IPS-NIHi11 (cell line): ENCODE measurements at places on chromosomes 13 and 19.
A peak's percentile ranks its signal among the peaks of the same experiment; 100 is the strongest.

- DNase-seq, result no peak
Measured at GRCh38 chr19:49474542-49474924, 518 bp downstream of the FLT3LG start.

- DNase-seq, result peak; percentile 63
Measured at GRCh38 chr19:45876411-45877197, 9.3 kb downstream of the IRF2BP1 start.

DNA sequence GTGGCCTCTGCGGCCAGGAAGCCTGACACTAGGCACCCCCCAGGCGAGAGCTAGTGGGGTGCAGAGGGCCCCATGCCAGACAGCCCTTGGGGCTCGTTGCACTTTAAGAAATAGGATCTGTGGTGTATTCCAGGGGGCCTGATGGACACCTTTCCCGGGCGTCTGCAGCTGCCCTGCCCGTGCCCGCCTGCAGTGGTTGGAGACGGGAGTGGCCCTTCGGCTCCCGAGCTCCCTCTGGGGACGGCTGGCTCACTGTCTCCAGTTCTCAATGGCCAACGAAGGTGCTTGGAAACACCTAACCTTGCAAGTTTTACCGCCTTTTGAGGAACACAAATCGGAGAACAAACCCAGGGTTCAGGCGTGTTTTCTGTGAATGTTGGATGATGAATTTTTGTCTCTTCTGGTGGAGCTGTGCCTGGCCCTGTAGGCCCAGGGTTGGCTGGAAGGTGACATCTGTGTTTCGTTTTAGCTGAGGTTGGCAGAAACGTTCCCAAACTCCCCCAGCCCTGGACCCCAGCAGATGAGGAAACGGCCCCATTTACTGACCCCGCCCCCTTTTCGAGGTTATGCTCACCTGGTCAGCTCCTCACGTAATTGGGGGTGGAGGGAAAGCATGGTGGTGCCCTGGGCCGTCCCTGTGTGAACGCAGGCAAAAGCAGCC lies 17.4 kb upstream of the NPAS1 start:
- no peak for DNase-seq

DNA sequence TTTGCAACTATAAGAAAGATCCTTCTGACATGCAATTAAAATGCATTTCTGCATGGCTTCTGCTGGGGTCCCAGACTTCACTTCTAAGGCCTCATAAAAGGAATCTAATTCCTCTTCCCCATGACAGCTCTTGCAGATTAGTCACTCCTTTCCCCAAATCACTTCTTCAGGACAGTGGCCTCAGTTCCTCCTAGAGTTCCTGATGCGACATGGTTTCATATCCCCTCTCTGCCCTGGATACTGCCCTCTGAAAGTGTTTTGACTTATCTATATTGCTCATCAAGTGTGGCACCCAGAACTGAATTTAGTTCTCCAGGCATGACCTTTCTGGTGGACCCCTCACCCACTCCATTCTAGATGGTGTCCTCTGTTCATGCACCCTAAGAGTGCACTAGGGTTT lies 238.1 kb downstream of the FOXO1 start:
- no peak for DNase-seq

DNA sequence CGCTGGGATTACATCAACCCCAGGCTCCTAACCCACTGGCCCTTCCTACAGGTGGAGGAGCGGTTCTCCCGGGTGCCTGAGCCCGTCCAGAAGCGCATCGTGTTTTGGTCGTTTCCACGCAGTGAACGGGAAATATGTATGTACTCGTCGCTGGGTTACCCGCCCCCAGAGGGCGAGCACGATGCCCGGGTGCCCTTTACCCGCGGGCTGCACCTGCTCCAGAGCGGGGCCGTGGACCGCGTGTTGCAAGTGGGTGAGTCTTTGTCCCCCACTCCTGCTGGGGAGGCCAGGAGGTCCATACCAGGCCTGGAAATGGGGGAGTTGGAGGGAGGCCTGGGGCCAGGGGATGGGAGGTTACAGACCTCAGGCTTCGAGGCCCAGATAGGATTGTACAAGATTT lies 4.4 kb downstream of the ZSWIM4 start:
- no peak for DNase-seq

DNA sequence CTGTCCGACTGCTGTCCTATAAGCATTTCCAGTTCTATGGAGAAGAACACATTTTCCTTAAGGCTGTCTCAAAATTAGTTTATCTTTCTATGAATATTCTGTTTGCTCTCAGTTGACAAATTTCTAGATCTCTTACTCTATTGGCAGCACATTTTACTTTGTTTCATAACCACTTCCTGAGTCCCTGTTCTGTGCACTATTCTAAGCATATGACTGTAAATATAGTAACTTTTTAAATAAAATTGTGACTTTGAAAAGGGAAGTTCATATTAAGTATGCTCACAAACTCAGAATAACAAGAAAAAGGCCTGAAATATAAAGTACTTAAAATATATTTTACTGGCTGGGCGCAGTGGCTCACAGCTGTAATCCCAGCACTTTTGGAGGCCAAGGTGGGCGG lies 56.5 kb upstream of the HTR2A start:
- DNase-seq, result no peak

DNA sequence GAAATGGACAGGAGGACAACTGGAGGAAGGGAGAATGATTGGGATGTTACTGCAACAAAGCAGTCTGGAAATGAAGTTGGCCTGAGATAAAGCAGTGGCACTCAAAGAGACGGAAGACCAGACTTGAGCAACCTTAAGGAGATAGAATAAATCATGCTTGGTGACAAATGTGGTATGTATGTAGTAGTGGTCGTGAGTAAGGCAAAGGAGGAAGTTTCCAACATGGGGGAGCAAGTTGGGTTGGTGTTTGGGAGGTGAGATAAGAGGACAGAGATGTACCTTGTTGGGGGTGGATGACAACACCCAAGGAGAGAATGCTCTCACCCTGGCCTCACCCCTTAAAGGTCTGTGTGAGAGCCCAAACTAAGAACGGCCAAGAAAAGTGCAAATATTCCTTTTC lies 420.5 kb downstream of the DIAPH3 start:
- no peak for DNase-seq

- no peak for DNase-seq
Measured at GRCh38 chr19:543910-544608, at the start of gene GZMM. Gene GZMM (plus strand): TSS chr19:544053. CDS start chr19:544072, 19 bp downstream.

DNA sequence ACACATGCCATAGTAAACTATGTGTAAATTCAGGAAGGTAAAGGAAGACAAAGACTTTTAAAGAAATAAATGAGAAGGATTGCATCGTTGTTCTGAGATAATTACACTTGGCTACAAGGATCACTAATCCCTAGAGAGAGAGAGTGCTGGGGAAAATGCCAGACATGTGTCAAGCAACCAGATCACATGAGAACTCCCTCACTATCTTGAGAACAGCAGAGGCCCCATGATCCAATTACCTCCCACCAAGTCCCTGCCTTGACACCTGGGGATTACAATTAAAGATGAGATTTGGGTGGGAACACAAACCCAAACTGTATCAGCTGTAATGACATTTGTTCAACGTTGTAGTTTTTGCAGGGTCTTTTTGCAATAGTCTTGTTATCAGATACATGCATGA lies 1600.9 kb upstream of the MIR17HG start:
- no peak for DNase-seq

GRCh38 chr19:15378534-15379082 lies 979 bp downstream of the AKAP8 start:
- DNase-seq, result peak; percentile 56

DNA sequence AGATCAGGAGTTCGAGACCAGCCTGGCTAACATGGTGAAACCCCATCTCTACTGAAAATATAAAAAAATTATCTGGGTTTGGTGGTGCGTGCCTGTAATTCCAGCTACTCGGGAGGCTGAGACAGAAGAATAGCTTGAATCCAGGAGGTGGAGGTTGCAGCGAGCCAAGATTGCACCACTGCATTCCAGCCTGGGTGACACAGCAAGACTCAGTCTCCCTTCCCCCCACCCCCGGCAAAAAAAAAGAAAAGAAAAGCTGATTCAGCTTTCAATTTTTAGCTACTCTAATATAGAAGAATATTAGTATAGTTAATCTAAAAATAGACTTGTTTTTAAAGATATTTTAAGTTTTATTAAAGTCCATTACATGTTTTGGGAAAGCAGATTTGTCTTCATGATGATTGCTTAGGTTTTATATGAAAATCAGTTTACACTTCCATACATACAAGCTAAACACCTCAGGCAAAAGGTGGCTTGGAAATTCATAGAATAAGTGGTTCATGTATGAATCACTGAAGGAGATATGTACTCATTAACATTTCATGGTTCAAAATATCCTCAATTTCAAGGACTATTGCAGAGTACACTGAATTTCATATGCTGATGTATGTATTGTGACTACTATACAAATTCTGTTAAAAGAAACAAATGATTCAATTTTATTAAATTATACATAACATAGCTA lies 165.2 kb downstream of the TDRD3 start:
- no peak for DNase-seq

DNA sequence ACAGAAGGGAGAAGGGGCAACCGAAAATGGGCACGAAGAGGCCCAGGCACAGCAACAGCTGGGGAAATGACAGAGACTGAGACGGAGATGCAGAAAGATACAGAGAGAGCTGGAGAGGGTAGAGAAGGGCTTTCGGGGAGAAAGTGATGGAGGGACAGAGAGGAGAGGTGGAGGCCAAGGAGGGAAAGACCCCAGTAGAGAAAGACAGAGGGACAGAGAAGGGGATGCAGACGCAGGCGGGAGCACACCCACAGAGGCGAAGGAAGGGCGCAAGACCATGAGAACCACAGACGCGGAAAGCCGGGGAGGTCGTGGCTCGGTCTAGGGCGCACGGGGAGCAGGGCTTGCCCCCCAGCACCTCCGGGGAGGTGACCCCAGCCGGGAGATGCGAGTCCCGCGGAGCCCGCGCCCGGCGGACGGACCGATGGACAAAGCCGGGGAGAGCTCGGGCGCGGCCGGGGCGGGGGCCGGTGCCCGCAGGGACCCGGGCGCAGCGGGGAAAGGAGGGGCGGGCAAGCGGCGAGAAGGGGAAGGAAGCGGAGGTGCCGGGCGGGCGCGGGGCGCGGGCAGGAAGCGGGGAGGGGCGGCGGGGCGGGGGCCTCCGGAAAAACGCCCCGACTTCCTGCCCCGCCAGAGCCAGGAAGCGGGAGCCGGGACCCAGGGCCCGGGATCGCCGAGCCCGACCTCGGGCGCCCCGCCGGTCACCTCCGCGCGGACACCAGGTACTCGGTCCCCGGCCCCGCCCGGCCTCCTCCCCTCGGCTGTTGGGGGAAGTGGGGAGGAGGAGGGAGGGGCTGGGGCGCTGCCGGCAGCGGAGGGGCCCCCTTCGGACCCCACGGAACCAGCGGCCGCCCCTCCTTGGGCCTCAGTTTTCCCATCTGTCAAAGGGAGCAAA lies at the start of gene ARHGEF1:
Gene ARHGEF1 (plus strand): TSS at position 617 of the 895 bp plus-strand sequence. CDS start 4,899 bp downstream, outside the sequence.
- DNase-seq, result peak; percentile 83

DNA sequence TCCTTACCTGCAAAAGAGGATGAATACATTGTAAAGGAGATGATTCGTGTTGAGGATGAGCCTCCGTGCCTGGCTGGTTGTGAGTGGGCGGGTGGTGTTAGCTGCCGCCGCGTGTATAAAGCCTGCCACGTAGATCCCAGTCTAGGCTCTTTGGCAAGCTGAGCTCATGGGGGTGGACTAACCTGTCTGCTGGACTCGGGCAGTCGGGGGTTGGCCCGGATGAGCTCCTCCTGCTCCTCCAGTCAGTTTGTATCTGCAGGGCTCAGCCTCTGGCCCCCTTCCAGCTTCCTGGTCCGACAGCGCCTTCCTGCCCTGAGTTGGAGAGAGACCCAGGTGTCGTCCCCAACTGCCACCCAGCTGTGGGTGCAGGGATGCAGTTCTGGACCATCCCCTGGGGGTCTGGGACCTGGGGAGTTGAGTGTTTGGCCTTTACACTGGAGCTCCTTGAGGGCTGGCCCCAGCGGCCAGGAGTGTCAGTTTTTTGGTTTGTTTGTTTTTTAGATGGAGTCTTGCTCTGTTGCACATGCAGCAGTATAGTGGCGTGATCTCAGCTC lies 20.9 kb downstream of the TECR start:
- no peak for DNase-seq

DNA sequence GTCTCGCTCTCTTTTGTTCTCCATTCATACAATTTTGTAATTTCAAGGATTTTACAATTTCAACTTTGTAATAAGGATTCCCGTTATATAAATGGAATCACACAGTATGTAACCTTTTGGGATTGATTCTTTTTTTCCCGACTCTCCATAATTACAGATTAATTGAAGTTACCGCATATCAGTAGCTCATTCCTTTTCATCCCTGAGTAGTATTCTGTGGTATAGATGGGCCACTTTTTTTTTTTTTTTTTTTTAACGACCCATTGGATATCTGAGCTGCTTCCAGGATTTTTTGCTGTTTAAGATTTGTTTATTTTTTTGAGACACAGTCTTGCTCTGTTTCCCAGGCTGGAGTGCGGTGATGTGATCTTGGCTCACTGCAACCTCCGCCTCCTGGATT lies 27.8 kb downstream of the UHRF1 start:
- DNase-seq, result no peak

- no peak for DNase-seq
Measured at GRCh38 chr13:93036380-93036779, 190.2 kb upstream of the GPC6 start.

DNA sequence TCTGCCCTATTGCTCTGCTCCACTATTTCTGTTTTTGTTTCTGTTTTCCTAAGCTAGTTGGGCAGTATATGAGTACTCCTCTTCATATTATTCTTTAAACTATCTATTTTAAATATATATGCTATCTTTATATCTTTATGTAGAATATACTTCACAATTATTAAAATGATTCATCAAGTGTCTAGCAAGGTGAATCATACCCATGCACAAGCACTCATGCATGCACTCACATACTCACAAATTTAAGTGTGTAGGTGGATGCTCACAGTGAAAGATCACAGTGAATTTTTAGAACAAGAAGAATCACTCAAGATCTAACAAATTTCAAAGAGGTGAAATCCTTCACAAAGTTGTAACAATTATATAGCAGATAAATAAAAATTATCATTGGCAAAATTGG lies 435.6 kb upstream of the SLITRK5 start:
- no peak for DNase-seq

- peak; percentile 63 for DNase-seq
Measured at GRCh38 chr13:20118268-20119140, 42.3 kb downstream of the GJA3 start.

DNA sequence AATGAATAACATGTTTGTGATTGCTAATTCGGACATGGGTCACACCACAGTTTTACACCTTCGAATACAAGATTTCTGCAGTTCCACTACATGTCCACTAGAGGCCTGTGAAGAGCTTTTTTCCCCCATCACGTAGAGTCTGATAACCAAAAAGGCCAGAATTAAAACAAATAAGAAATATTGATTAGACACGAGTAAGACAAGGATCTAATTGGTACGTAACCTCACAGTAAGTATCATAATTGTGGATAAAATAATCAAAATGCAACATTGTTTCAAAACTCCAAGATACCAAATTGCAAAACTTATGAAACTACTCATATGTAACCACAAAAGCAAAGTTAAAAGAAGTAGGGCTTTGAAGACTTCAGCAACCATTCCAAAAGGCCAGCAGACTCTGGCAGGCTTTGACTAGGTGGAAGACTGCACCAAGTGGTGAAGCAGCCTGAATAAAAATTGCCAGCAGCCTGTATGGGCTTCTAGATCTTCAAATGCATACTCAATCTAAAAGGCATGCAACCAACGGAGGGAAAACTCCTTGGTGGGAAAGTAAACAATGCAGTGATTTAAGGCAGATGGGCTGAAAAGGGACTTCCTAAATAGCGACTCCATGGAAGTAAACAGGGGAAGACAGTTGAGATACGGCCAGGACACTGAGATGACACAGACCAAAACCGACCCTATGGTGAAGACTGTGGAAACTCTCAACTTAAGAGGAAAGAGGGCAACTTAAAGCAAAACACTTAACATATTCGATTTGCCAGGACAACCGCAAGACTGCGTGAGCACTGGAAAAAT lies 56.7 kb downstream of the STARD13 start:
- DNase-seq, result peak; percentile 64
